Activated CD4-positive, alpha-beta T cell treated with anti-CD3 and anti-CD28 coated beads, Interleukin-2, amount 50 U/mL, for 4 hours (primary cell): ENCODE measurements at places on chromosomes 4 and X.
A peak's percentile ranks its signal among the peaks of the same experiment; 100 is the strongest.

DNA sequence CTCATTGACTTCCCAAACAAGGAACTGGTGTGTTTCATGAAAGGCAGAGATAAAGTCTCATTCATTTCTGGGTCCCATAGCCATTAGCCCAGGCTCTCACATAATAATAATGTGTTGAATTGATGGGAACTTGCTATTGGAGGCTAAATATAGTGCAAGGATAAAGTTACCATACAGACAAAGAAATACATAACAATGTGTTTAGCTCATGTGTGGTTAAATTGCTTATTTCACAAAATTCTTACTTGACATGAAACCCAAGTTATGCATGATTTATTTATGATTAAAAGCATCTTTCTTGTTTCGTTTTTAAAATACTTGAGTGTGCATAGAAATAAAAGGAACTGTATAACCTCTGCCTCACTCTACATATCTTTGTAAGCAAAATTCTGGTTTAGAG lies 37.3 kb upstream of the LPAR4 start:
- DNase-seq, result no peak

GRCh38 chr4:56799824-56800756 lies 21.4 kb downstream of the SPINK2 start:
- DNase-seq, result peak; percentile 82

- DNase-seq, result no peak
Measured at GRCh38 chrX:43998374-43998773, 25.2 kb upstream of the NDP start.

GRCh38 chr4:107366016-107366735 lies 330.1 kb upstream of the DKK2 start:
- no peak for DNase-seq

GRCh38 chrX:35461164-35461563 lies 337.0 kb upstream of the MAGEB16 start:
- DNase-seq, result no peak

DNA sequence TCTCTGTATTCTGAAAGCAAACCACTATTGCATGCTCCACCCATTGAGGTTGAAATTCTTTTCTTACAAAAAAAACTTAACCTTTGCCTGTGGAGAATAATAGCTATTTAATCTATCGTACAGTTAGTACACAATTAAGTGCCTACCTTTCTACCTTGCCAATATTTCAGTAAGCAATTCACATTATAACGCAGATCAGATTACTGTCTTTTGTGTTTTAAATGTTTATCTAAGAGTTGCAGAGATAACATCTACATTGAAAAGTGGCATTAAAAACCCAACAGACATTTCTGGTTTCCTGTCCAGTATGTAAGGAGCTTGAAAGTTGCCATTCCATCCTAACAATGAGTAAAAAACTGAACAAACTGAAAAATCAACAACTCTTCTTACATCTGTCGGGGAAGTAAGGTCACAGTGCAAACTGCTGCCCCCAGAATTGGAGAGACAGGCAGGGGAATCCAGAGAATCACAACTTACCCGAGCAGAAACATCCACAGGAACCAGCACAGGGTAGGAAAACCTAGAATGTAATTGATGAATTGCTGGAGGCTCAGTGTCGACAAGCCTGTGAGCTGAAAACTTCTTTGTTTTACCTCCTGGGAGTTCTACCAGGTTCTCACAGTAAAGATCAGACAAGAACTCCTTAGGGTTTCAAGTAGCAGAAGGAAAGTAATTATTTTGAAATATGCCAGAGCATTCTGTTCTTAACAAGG lies 27.3 kb upstream of the ACSL4 start:
- no peak for DNase-seq

DNA sequence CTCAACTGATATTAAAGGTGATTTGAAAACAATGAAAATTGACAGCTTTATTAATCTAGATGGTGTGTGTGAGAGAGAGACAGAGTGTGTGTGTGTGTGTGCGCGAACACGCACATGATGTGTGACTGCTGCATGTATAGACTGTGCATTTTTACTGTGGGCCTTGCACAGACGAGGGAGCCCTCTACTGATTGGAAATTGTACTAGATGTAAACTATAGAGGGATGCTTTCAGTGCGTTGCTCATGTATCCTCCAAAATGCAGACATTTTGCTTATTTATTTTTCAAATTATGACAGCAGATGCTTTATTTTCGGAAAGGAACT lies 168.4 kb upstream of the GK2 start:
- DNase-seq, result no peak

DNA sequence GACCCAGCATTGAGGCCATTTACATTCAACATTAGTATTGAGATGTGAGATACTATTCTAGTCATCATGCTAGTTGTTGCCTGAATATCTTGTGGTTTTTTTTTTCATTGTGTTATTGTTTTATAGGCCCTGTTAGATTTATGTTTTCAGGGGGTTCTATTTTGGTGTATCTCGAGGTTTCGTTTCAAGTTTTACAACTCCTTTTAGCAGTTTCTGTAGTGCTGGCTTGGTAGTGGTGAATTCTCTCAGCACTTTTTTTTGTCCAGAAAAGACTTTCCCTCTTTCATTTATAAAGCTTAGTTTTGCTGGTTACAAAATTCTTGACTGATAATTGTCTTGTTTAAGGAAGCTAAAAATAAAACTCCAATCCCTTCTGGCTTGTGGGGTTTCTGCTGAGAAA lies 115.5 kb downstream of the NPNT start:
- no peak for DNase-seq

GRCh38 chrX:85052205-85052604 lies 48.5 kb downstream of the APOOL start:
- no peak for DNase-seq

- no peak for DNase-seq
Measured at GRCh38 chr4:157115613-157116335, 39.8 kb downstream of the GLRB start.

DNA sequence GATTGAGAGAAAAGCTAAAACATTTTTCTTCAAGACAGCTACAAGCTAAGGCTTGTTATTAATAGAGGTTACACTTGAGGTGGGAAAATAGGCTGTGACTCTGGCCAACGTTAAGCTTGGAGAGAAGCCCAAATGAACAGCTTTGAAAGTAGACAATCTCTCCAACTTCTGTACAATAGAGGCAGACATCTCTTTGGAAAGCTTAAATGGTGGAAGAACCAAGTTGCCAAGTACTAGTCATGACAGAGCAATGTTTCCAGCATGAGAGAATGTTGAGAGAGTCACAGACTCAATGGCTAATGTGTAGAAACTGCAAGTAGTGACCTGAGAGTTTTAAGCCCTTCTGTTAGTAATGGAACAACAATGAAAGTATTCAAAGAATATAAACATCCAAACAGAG lies 298.1 kb downstream of the INPP4B start:
- DNase-seq, result no peak

DNA sequence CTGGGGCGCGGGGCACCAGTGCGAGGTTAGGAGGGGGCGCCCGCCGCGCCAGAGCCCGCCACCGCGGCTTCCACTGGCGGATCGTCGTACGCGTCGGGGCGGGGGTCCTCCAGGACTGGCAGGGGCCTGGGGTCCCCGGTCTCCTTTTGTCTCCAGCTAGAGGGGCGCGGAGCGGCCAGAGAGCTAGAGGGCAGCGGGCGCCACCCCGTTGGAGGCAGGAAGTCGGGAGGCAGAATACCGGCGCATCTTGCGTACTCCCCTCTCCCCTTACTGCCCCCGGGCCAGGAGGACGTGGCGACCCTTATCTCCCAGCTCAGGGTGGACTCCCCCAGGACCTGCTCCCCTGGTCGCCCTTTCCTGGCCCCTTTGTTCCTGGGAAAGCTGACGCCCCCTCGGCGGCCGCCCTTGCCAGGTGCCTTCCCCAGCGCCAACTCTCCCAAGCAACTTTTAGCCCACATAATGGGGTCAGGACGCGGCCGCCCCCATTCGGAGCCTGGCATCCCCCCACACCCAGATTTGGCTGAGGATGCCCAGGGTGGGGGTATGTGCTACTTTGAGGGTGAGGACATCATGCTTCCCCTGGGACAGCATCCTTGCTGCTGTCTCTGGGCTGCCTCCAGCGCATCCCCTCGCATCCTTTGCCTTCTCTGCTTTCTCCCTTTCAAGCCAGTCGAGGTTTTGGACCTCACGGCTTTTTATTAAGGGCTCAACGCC lies 933 bp downstream of the CNKSR2 start:
- no peak for DNase-seq
